ENCODE measurements at places on chromosomes 13 and 19.
A peak's percentile ranks its signal among the peaks of the same experiment; 100 is the strongest.

- no peak for DNase-seq
Observed at GRCh38 chr19:52936151-52936953, 13.1 kb upstream of the ZNF888 start.

DNA sequence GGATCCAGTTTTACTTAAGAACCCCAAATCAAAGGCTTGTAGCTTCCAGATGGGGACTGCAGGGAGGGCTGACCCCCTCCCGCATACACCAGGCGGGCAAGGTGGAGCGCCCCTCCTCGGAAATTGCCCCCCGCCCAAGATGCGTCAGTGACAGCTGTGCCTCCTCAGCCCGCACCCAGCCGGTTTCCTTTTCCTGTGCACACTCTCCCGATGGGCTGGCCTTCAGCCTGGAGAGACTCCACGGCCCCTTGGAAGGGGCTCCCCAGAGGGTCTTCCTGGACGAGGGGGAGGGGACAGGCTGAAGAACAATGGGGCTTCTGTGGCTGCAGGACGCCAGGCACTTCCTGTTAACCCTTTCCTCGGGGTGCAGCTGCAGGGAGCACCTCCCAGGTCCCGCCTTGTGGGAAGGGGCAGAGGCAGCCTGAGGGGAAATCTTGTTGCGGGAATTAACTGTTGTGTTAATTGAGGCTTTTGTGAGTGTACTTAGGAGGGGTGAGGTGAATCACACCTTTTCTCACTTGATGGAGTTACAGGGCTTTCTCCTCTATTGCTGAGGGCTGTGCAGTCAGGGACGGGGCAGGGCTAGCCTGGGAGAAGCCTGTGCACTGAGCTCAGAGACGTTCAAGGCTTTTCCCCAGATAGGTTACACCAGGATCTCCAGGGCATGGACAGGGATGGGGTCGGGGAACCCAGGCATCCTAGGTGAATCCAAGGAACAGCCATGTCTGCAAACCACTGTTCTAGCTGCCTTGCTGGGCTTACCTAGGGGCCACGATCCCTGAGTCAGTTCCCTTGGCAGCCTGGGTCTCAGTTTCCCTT lies 14.3 kb downstream of the IER2 start:
- DNase-seq = peak; percentile 90

- no peak for DNase-seq
Observed at GRCh38 chr13:68810660-68811059, 1297.0 kb upstream of the ATXN8OS start.

GRCh38 chr13:33917190-33917589 lies 99.2 kb downstream of the RFC3 start:
- DNase-seq = no peak

DNA sequence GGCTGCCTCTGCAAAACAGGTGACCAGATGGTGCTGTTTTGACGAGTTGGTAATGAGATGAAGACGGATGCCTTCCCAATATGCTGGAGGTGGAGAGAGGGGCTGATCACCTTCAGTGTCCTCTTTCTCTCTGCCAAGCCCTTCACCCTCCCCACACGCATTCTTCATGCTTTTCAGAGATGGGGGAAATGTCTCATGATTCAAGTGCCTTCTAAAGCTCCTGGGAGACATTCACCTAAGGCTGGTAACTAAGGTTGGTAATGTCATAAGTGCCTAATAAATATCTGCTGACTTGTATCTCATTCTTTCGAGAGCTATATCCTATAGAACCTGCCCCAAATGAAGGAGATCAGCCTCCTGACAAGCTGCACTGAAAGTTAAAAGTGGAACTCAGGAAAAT lies 86.2 kb upstream of the MBNL2 start:
- DNase-seq = no peak

GRCh38 chr13:112165712-112166111 lies 98.8 kb downstream of the SOX1 start:
- DNase-seq = no peak

DNA sequence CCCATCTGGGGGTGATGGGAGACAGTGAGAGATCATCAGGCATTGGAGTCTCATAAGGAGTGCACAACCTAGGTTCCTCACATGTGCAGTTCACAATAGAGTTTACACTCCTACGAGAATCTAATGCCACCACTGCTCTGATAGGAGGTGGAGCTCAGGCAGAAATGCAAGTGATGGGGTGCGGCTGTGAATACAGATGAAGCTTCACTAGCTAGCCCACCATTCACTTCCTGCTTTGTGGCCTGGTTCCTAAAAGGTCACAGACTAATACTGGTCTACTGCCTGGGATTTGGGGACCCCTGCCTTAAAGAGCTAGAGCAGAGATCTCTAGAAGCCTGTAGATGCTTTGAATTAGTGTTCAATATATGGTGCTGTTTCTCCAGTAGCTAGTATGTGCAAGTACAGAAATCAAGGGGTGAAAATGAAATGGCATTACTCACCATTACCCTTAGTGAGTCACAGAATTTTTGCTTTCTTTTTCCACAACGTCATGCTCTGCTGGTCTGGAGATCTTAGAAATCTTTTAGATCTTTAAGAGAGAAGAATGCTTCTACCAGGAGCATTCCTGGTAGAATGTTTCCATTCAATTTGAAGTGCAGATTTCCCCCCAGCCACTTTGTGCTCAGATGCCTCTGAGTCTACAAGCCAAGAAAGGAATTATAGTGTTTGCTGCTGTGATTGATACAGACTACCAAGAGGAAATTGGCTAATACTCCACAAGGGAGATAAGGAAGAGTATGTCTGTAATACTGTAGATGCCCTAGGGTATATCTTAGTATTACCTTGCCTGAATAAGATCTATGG lies 2301.2 kb downstream of the PCDH9 start:
- no peak for DNase-seq

- no peak for DNase-seq
Observed at GRCh38 chr13:50361282-50361681, 346.0 kb downstream of the KCNRG start.

DNA sequence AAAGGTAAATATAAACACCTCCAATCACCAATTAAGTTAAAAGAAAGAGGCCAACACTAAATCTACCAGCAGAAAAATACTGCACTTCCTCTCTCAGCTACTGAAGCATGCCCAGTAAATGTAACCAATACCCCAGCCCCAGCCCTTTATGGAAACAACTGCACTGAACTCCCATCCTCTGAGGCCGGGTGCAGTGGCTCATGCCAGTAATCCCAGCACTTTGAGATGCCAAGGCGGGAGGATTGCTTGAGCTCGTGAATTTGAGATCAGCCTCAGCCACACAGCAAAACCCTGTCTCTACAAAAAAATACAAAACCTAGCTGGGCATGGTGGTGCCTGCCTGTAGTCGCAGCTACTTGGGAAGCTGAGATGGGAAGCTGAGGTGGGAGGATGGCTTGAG lies 221.6 kb upstream of the SOX21 start:
- DNase-seq = no peak

DNA sequence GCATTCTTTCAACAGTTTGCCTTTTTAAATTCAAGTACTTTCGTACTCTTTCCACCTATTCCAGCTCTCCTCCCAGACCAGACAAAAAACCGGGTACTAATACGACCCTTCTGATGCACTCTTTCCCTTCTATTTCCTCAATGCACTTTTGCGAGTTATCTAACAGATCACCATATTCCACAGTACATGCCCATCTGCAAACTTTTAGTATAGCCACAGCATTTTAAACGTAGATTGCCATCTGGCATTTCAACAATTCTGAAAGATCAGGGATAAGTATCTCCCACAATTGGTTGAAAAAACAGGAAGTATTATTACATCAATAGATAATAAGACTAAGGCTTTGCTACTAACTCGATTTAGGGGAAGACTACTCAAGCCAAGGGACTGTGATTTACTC lies 31.5 kb downstream of the RBM26 start:
- no peak for DNase-seq

GRCh38 chr13:98480915-98481877 lies 95.7 kb downstream of the STK24 start:
- DNase-seq = no peak

DNA sequence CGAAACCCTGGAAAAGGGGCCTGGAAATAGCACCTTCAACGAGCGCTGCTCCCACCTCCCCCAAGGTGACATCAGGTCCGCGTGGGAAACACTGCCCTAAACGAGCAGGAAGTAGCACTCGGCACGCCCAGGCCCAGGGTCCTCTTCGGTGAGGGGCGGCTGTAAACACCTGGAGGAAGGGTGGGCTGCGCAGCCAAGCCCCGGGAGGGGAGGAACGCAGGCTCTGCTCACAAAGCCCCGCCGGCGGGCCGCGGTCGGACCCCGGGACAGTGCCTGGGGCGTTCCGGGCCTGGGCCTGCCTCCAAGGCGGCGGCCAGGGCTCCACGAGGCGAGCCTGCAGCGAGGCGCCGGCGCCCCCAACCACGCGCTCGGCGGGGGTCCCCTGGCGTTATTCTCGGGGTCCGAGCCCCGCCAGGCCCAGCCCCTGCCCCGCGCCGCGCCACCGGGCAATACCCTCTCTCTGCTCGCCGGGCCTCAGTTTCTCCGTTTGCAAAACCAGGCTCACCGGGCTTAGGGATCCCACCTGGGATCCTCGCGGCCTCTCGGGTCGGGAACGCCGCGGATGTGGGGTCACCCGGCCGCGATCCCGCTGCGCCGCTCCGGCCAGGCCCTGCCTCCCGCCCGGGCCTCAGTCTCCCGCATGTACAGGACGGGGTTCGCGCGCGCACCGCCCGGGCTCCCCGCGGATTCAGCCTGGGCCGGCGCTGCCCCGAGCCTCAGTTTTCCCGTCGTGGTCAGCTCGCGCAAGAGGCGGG lies 630 bp downstream of the RNF126 start:
- DNase-seq = peak; percentile 30

- DNase-seq = no peak
Observed at GRCh38 chr13:51723529-51723928, 80.4 kb downstream of the DHRS12 start.

GRCh38 chr13:52849291-52850071 lies 1.0 kb upstream of the PCDH8 start:
- DNase-seq = no peak

- no peak for DNase-seq
Observed at GRCh38 chr13:51271528-51272085, 49.4 kb downstream of the FAM124A start.

- no peak for DNase-seq
Observed at GRCh38 chr13:99871249-99871898, 100.2 kb downstream of the ZIC5 start.

DNA sequence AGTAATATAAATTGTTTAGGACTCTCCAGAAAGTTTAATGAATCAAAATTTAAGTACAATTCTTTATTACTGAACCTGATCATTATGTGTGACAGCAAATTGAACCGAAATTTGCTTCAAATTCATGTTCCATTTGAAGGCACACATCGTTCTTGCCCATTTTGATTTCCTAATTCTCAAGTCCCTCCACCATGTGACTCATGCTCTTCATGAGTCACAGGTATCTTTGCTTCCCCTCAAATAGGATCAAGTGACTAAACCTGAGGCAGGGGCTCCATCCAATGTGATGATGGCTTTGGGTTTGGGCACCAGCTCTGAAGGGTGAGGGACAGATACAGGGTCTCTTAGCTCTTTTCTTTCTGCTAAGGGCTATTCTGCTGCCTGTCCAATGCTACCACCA lies 86.1 kb downstream of the THSD1 start:
- no peak for DNase-seq

GRCh38 chr19:16133818-16134217 lies 9.7 kb upstream of the HSH2D start:
- no peak for DNase-seq

GRCh38 chr13:48574041-48574796 lies 41.3 kb upstream of the RCBTB2 start:
- no peak for DNase-seq

DNA sequence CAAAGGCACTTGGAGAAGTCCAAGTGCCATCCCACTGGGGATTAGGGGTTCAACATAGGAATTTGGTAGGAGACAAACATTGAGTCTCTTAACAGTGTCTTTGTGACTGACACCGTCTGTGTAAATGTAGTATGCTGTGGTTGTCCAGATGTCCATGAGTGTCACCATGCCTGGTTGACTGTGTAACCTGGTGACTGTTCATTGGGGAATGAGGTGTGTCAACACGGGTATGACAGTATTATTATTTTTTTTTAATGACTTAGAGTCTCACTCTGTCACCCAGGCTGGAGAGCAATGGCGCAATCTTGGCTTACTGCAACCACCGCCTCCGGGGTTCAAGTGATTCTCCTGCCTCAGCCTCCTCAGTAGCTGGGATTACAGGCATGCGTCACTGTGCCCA lies 16.2 kb downstream of the PKN1 start:
- no peak for DNase-seq

DNA sequence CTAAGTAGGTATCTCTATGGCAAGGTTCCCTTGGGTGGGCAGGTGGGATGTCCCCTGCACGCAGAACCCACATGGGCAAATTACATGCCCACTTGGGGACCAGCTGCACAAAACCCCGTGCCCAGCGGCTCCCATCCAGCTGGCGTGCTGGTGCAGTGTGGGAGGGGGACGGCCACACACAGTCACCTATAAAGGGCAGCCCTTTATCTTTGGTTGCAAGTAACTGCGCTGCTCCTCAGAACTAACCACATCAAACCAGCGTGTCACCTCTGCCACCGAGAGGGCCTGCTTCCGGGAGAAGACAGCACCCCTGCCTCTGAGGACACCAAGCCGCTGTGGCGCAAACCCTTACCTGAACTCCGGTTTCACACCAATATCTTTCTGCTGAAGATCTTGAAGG lies 32.2 kb downstream of the ANKRD27 start:
- no peak for DNase-seq

DNA sequence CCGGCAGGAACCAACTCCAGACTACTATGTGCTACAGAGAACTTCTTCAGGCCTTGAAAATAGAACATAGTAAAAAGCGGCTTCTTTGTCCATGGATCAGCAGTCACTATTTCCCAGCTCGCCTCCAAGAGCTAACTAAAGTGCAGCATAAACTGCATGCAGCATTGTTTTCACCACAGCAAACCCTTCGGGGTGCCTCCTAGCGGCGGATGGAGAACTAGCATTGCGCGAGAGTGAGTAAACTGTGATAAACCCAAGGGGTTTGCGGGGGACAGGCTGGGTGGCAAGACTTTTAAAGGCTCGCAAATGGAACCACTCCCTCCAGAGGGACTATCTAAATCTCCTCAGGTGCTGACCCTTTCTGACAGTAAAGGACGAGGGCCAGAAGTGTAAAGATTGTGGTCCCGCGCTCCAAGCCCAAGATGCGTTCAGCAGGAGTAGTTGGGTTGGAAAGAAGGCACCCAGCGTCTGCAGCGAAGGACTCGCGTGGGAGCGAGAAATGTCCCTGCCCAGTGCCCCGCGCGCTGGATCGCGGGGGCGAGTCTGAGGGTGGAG lies 21.5 kb upstream of the SGCG start:
- peak; percentile 76 for DNase-seq

GRCh38 chr13:82597747-82598146 lies 1284.5 kb downstream of the SLITRK1 start:
- DNase-seq = peak; percentile 29

- DNase-seq = no peak
Observed at GRCh38 chr13:66842766-66843165, 387.4 kb downstream of the PCDH9 start.

GRCh38 chr13:44112700-44113329 lies 233.1 kb downstream of the LACC1 start:
- DNase-seq = no peak

GRCh38 chr19:9075064-9075949 lies 11.6 kb upstream of the OR1M1 start:
- peak; percentile 81 for DNase-seq

GRCh38 chr19:15293781-15294491 lies 38.4 kb downstream of the BRD4 start:
- no peak for DNase-seq
